ENCODE measurements at places on chromosomes 2 and 18.

DNA sequence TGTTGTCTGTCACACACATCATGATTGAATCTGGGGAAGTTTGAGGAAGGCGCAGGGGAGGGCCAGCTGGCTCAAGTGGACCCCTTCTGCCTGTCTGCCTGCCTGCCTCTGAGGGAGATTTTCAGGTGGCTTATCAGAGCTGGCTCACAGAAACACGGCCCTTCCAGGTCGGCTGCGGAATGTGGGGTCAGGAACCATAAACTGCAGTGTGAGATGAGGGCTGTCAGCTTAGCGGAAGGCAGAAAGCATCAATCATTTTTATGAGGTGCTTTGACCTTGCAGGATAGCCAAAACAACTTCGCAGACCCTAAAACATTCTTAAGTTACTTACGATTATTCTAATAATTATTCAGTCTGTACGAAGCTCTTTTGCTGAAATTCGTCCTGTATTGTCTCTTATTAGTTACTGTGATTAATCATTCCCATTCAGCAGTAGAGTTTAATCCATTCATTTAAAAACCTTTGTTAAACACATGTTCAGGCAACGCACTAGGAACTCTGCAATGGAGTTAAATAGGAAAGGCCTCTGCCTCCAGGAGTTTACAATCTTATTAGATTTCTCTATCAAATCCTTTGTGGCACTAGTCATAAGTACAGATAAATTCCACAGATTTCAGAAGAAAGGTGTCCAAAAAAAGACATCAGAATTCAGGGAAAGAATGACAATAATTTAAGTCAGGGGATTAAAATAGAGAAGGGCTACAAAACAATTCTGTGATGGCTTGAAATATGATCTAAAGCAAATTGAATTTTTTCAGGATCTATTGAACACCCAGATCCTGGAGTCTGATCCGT lies 371.6 kb downstream of the HRH4 start:
- no peak for DNase-seq

- DNase-seq: peak; percentile 26
Observed at GRCh38 chr2:63049970-63050333, 678 bp upstream of the OTX1 start.

GRCh38 chr2:177797808-177798207 lies 274.8 kb downstream of the PDE11A start:
- DNase-seq: no peak

GRCh38 chr18:48986851-48987761 lies 36.3 kb upstream of the SMAD7 start:
- DNase-seq: no peak

DNA sequence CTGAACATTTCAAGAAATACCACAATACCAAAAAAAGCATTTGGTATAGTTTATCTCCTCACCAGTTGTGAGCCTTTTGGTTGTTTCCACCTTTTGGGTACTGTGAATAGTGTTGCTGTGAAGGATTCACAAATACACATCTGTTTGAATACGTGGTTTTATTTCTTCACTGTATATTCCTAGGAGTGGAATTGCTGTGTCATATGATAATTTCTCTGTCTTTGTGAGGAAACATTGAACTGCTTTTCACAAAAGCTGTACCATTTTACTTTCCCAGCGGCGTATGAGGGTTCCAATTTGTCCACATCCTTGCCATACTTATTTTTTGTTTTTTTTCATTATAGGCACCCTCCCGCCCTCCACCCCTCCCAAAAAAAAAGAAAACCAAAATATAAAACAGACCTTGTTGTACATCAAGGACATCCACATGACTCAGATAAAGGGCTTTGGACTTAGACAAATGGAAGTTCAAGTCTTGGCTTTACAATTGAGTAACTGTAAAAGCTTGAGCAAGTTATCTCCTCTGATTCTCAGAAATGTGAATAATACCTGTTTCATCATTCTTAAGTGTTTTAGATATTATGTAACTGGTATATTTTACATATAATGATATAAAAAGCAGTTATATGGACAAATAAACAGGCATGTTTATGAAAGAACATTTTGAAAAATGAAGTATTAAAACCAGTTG lies 19.0 kb downstream of the UBE2E3 start:
- DNase-seq: no peak

Data from NCI-H1930 (cell line).